ENCODE measurements at places on chromosomes 12 and 14. TPM values are rescaled to one million over a fixed set of nuclear protein-coding genes. Genes with fewer than 3 reads are reported as not detected.
A peak's percentile ranks its signal among the peaks of the same experiment; 100 is the strongest.

Gene TDRD9
- total RNA-seq: not detected

Gene LIN7A
- 16.3 TPM for total RNA-seq

Gene BAZ2A
- 137 TPM for total RNA-seq

Gene TUNAR
- total RNA-seq: 30.0 TPM

Gene AKT1
- 114 TPM for total RNA-seq

Gene DIO2
- total RNA-seq: 0.18 TPM

Gene ART4
- not detected for total RNA-seq

Gene SMARCC2
- total RNA-seq: 127 TPM

Gene RPL41
- 4,586 TPM for total RNA-seq

Gene PLBD1
- 17.7 TPM for total RNA-seq

Gene SLC41A2
- total RNA-seq: 2.3 TPM

Gene GLI1
- total RNA-seq: 5.6 TPM

Gene RAD51B
- 15.3 TPM for total RNA-seq

GRCh38 chr14:105989566-105990302 lies 463.4 kb downstream of the TMEM121 start:
- DNase-seq: no peak

DNA sequence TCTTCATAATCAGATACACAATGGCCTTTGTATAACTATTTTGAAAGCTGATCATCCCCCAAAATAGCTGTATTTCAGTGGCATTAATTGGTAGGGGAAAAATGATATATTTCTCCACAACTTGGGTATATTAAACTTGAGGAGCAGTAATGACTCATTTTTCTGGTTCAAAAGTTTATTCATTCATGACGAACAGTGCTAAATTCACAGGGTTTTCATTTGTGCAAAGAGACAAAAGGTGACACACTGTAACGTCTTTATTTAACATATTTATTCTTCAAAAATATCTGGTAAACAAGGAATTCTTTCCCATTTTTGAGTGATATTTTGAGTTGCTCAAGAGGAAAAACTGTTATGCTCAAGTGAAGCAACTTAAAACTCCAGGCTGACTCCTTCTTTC lies 415.5 kb upstream of the SOX5 start:
- no peak for DNase-seq

- DNase-seq: peak; percentile 94
These were observed 1.3 kb downstream of the PRPH start for GRCh38 chr12:49296034-49296835.

DNA sequence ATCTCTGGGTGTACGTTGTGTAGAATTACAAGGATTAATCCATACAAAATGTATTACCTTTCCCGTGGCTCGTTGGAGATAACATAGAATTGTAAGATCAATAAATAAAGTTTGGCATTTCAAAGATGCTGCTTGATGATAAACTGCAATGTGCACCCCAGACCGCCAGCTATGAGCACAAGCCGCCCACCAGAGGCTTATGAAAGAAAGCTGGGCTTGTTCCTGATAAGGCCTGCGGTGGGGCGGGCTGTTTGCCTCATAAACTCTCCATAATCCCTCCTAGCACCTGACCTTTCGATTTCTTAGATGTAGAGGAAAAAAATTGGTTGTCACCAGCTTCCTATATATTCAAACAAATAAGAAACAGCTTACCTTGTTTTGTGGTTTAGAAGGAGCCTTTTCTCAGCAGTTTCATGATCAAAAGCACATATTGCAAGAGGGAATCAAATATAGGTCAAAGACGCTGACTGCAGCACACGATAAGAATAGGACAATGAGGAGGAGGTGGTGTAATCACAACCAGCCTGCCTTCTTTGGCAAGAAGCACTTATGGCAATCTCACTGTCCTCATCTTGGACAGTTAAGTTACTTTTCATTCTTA lies 293.6 kb downstream of the RMST start:
- no peak for DNase-seq

GRCh38 chr14:86787717-86788116 lies 1205.3 kb downstream of the GALC start:
- DNase-seq: no peak

GRCh38 chr12:103138538-103138937 lies 181.1 kb downstream of the ASCL1 start:
- no peak for DNase-seq

DNA sequence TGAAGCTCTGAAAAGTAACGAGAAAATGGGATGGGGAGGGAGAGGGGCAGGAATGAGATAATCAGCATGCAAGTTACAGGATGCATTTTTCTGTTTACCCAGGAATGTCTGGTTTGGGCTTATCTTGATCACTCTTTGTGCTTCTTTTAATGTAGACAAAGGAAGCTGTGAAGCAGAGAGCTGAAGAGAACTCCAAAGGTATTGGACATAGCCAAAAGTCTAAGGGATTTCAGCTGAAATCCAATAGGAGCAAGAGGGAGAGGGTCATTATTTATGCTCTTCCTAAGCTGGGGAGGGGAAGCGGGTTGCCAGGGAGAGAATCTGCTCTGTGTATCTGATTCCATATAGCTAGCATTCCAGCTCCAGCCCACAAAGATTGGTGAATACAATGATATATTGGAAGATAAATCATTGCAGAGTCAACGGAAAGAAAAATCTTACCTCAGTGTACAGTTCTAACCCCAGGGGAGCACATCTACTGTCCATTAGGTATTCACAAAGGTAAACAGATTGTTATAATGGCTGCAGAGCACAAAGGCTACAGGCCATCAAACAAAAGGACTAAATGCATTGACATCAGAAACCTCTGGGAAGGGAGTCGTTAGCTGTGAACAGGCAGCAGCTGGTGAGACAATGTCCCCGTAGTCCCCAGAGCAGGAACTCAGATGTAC lies 61.0 kb upstream of the PELI2 start:
- DNase-seq: no peak

- no peak for DNase-seq
These were observed 203.3 kb upstream of the NUDT4 start for GRCh38 chr12:93174473-93174872.

DNA sequence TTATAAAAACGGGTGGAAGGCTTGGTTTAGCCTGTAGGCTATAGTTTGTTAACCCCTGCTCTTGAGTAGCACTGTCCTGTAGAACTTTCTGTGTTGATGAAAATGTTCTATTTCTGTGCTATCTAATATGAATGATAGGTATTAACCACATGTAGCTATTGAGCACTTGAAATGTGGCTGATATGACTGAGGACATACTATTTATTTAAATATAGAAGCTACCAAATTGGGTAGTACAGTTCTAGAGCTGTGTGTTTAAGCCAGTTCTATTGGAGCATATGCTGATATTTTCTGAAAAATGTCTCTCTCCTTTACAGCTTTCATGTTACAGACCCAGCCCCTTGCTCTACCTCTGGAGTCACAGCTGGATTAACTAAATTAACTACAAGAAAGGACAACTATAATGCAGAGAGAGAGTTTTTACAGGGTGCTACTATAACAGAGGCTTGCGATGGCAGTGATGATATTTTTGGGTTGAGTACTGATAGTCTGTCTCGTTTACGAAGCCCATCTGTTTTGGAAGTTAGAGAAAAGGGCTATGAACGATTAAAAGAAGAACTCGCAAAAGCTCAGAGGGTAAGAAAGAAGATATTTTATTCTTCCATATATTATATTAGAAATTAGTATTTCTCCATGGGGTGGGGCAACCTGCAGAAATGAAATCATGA lies 17.6 kb downstream of the RAB3IP start:
- DNase-seq: no peak

DNA sequence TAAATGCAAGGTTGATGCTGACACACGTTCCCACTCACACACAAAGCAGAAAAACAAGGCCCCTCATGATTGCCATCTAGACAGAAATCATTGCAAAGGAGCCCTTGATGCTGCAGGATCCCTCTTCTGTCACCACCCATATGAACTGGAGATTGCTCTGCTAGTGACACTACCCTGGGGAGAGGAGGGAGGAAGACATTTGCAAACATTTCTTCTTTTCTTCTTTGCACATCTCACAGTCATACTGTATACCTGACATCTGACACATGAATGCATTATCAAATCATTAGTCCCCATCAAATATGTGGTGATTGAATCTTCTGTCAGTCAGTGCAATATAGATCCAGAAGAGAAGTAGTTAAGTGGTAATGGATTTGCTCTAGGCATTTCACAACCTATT lies 208.5 kb upstream of the E2F7 start:
- no peak for DNase-seq

- no peak for DNase-seq
These were observed 2.4 kb downstream of the SLC35F4 start for GRCh38 chr14:57863471-57863870.

- no peak for DNase-seq
These were observed 2.0 kb downstream of the ZBTB25 start for GRCh38 chr14:64501411-64502171.

- DNase-seq: no peak
These were observed 18.0 kb upstream of the NUDT14 start for GRCh38 chr14:105199093-105199492.

GRCh38 chr14:68566075-68566474 lies 226.8 kb downstream of the ZFP36L1 start:
- no peak for DNase-seq

GRCh38 chr12:121701667-121702277 lies 10.8 kb upstream of the TMEM120B start:
- no peak for DNase-seq

GRCh38 chr12:7219599-7220243 lies 30.2 kb downstream of the PEX5 start:
- DNase-seq: peak; percentile 91

All from endodermal cell (in vitro differentiated cells).